ENCODE measurements at places on chromosomes 6 and 20.

- no peak for DNase-seq
These were observed 18.2 kb upstream of the ANGPT4 start for GRCh38 chr20:934186-934840.

GRCh38 chr6:13156381-13156780 lies 172.0 kb downstream of the TBC1D7 start:
- no peak for DNase-seq

DNA sequence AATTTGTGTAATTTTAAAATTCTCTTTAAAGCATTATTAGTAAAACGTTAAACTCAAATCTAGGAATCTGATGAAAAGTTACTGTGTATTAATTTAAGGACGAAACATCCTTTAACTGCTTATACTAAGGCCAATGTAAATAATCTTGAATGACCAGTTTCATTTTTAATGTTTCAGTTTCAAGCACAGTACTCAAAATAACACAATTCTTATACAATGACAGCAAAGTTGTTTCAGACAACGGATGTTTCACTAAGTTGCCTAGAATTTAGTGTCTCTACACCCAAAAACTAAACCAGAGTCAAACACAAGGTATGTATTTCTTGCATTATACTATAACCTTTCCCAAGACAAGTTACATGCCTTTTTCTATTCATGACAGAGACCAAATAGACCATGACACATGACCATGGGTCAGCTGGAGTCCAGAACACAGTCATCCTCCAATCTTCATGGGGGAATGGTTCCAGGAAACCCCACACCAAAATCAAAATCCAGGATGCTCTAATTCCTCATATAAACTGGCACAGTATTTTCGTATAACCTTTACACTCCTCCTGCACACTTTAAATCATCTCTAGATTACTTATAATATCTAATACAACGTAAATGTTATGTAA lies 7.7 kb downstream of the PHIP start:
- DNase-seq: no peak

DNA sequence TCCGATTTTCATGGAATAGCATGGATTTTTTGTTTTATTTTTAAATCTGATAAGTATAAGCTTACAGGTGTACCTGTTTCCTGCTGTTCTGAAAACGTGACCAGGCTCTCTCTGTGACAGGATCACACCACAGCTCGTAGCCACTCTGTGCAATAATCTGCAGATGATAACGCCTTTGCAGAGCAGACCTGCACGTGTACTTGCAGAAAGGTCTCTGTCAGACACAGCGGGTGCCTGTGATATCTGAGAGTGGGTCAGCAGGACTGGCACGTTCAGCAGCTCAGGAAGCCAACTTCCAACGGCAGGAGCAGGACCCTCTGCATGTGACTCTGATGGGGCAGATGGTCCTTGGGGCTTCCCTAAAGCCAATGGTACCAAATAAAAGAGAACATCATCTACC lies 68.6 kb upstream of the HDDC2 start:
- DNase-seq: no peak

DNA sequence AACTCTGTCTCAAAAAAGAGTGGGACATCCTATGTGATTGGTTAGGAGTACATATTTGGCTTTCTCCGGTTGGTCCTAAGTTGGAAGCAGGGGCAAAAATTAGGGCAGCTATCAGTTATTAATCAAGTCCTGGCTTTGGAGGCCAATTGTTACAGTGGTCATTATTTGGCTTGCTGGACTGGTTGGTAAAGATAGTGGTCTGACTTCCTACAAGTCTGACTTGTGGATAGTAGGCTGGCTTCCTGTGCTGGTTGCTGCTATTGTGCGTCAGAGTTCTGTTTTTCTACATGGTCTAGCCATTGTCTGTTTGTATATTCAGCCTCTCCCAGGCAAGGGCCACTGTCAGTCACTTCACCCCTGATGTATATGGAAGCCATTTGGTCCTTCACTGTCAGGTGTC lies 7.0 kb downstream of the ACOT8 start:
- no peak for DNase-seq

- DNase-seq: peak; percentile 51
These were observed 80.2 kb upstream of the ASF1A start for GRCh38 chr6:118813775-118814174.

DNA sequence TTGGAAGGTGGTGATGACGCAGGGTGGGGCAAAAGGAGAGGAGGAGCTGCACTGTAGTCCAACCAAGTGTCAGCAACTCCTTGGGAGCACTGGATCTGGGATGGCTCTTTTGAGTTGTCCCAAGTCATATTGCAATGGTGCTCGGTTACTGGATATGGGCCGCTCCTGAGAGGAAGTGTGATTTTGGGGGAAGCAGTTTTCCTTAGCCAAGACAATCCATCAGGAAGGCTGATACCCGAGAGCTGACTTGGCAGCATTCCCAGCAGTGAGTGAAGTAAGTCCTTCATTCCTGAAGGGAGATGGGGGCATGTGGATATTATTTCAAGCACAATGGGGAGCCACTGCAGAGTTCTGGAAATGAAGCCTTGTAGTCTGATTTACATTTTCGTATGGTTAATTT lies 354.1 kb downstream of the RFPL4B start:
- no peak for DNase-seq

- DNase-seq: no peak
These were observed 45.7 kb upstream of the NEDD9 start for GRCh38 chr6:11278207-11278559.

DNA sequence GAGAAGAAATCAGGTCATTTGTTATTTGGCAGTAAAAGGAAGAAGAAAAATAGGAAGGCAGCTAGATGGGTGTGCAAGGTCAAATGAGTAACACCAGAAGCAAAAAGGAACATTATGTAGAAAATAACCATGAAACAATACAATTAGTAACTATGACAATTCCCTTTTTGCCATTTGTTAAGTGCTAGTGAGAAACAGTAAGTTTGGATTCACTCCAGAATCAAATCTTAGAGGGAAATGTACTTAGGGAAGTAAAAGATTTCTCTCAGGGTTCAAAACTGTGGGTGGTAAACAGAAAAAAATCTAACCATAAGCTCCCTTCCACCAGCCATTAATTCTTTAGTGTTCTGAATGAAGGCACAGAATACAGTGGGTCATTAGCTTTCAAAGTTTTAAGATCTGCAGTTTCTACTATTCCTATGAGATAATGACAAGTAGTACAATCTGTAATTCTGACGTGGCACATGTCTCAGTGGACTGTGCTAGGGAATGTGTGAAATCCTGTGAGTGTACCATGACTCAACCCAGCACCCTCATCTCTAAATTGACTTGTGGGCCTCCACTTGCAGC lies 17.1 kb downstream of the REPS1 start:
- peak; percentile 59 for DNase-seq

DNA sequence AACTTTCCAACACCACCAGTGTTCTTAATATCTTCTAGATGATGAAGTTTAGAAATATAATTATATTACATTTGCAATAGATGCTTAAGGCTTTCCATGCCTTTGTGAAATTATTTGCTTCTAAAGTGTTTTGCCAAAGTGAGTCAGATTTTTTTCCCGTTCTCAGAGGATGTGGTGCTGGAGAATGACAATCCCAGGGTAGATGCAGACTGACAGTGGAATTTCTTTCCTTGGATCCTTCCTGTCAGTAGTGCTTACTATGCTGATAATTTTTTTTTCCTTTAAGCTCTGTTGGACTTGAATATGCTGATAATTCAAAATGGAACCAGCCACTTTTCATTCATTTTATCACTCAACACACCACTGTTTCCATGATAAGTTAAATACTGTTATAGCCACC lies 59.9 kb upstream of the SOX4 start:
- no peak for DNase-seq

DNA sequence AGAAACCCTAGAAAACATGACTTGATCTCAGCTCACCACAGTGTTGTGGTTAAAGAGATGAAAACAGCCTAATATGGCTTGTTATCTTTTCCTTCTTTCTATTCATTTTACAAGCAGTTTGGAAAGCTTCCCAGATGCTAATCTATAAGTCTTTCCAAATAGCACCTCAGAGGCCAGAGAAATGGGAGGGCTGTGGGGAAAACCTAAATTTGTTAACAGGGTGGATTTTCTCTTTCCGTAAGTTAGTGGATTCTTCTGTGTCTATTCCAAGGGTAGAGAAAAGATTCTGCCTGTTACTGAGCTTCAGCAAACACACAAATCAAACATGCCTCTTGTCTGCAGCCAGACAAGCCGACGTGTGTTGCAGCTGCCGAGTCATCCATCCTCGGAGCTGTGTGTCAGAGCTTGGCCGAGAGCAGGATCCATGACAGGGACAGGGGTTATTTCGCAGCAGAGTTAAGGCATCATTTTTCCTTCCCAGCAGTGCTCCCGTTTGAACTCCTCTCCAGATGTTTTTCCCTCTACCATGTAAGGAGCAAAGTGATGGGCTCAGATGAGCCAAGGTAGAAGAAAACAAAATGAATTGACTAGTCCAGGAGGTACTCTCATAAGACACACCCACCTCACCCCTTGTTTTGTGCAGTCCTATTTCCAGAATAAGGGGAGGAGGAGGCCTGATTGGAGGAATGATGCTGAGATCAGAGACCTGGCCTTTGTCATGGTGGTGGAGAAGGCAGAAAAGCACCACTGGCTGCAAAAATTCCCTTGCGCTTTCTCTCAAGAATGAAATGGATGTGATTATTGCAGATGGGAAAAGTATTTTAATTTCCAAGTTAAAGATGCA lies 560.0 kb downstream of the C6orf118 start:
- no peak for DNase-seq

- no peak for DNase-seq
These were observed 11.5 kb downstream of the TOMM6 start for GRCh38 chr6:41798901-41799558.

GRCh38 chr20:46023148-46023484 lies 5.9 kb upstream of the SLC12A5 start:
- no peak for DNase-seq

GRCh38 chr6:108222064-108222463 lies 38.8 kb downstream of the SNX3 start:
- DNase-seq: no peak

DNA sequence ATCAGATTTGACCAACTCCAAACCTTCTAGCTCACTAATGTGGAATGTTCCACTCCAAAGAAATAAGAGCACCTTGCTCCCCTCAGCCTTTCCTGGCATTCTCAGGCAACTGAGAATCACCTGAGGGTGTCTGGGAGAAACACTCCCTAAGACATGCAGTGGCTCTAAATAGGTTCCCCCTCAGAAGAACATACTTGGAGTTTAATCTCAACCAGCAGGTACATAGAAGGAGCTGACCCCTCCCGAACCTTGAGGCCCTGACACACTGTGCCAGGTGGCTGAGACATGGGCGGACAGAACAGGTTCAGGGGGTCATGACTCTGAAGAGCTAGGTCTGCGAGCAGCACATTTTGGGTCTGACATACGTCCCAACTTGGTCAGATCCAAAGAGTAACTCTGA lies 107.6 kb upstream of the MAP3K4 start:
- no peak for DNase-seq

DNA sequence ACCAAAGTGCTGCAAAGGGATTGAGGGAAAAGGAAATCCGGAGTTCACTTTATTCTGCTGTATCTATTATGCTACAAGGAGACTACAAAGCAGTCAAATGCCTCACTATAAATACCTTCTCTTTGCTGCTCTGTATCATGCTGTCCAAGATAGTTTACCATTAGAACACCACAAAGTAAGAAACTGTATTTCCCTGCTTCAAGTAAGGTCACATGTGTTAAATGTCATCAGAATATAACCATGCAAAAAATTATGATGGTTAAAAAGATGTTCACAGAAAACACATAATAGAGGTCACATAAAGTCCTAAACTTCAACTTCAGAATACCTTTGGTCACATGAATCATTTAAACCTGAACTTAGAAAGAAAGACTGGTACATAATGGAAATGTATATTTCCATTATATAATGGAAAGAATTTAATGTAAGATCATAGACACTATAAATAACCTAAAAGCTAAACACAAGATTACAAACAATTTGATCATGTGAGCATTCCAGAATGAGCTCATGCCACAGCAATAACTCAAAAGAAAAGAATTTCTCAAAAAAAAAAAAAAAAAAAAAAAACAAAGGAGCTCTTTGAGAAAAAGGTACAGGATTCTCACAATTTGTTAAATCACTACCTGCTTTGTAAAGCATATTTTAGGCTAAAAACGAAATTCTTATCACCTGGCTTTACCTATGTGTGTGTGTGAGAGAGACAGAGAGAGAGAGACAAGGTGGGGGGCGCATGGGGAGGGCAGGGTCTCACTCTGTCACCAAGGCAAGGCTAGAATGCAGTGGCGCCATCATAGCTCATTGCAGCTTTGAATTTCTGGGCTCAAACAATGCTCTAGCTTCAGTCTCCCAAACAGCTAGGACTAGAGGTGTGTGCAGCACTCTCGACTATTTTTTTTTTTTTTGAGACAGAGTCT lies 58.7 kb downstream of the KIF13A start:
- no peak for DNase-seq

DNA sequence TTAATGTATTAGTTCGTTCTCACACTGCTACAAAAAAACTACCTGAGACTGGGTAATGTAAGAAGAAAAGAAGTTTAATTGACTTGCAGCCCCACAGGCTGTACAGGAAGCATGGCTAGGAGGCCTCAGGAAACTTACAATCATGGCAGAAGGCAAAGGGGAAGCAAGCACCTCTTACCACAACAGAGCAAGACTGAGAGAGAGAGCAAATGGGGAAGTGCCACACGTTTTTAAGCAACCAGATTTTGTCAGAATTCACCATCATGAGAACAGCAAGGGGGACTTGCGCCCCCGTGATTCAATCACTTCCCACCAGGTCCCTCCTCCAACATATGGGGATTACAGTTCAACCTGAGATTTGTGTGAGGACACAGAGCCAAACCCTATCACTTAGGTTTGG lies 70.8 kb upstream of the SRSF6 start:
- peak; percentile 4 for DNase-seq

DNA sequence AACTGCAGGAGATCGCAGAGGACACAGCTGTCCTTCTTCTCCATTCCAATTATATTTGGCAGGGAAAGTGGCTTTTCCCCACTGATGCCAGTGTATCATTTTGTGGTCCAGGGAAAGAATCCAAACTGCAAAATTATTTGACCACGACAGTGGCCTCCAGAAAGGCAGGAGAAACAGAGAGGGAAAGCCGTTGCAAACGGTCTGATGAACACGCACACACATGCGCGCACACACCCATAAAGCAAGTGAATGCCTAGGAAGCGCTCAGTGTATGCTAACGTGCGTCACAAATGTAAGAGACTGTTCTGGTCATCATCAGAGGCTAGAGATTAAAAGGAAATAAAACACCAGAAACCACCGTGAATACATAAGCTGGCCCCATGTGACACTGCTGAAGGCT lies 54.0 kb downstream of the NPEPL1 start:
- no peak for DNase-seq

- peak; percentile 75 for DNase-seq
These were observed 130.5 kb downstream of the CEBPB start for GRCh38 chr20:50320901-50321796.

DNA sequence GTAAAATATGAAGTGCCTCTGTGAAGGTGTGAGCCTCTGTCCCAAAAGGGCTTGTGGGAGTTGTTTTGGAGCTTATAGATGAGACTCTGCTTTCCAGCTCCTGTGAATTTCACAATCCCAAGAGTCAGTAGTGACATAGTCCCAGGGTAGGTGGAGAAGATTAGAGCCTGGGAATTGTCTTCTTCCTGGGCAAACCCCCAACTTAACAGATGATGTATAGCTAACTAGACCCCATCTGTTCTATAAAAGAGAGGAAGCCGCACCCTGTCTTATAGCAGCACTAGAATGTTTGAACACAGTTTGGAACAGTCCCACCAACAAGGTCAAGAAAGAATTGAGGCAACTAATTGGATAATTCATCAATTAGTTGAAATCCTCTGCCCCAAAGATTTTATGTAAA lies 294.7 kb downstream of the ZNF217 start:
- DNase-seq: no peak

Data from suppressor macrophage (primary cell).